ENCODE measurements at places on chromosomes 13 and 19.

DNA sequence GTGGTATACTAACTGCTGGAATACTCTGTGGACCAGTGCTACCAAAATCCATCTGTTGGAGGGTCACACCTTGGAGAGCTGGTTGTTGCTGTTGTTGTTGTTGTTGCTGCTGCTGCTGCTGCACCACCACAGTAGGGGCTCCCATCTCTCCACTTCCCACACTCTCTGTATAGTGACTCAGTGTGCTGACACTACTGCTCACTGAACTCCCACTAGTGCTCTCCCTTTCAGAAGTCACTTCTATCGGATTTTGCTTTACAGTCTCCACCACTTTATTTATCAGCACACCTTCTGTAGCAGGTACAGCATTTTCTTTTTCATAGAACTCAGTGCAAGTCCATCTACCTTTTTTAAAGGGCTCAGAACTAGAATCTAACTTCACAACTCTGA lies 1.7 kb downstream of the TSC22D1 start:
- no peak for DNase-seq

DNA sequence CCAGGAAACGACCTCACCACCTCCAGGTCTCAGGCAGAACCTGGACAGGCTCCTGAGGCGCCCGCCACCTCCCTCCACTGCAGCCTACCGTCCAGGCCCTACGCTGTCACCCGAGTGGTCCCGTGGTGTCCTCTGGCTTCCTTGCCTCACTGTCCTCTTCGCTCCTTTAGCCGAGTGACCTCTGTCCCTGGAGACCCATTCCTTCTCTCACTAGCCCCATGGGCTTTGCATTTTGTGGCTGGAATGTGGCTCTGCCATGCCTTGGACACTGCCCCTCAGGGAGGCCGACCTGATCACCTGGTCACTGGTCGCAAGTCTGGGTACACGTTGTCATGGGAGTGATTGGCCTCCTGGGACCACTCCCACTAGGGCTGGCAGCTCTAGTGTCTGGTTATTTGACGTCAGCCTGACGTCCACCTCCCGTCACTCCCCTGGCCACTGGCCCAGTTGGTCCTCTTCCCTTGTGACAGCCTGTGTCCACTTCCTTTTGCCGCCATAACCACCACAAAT lies 17.9 kb downstream of the SLC25A42 start:
- no peak for DNase-seq

GRCh38 chr13:59879281-59879680 lies 284.4 kb downstream of the DIAPH3 start:
- no peak for DNase-seq

GRCh38 chr19:24062190-24062589 lies 24.8 kb upstream of the ZNF254 start:
- DNase-seq = no peak

DNA sequence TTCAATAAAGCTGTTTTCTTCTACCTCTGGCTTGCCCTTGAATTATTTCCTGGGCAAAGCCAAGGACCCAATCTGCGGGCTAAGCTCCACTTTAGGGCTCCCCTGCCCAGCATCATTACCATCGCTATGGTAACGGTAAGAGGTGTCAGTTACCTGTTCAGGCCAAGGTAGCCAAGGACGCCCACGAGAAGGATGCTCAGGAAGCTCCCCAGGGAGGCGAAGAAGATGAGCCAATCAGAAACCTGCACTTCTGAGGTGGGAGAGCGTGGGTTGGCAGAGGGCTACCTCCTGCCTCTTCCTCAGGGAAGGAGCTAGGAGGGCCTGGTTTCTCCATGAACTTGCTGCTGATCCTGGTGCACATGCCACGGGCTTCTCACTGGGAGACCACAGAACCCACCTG lies 24.7 kb downstream of the IL12RB1 start:
- no peak for DNase-seq

- DNase-seq = no peak
These were observed 1.7 kb upstream of the SIGLEC7 start for GRCh38 chr19:51140441-51140840.

DNA sequence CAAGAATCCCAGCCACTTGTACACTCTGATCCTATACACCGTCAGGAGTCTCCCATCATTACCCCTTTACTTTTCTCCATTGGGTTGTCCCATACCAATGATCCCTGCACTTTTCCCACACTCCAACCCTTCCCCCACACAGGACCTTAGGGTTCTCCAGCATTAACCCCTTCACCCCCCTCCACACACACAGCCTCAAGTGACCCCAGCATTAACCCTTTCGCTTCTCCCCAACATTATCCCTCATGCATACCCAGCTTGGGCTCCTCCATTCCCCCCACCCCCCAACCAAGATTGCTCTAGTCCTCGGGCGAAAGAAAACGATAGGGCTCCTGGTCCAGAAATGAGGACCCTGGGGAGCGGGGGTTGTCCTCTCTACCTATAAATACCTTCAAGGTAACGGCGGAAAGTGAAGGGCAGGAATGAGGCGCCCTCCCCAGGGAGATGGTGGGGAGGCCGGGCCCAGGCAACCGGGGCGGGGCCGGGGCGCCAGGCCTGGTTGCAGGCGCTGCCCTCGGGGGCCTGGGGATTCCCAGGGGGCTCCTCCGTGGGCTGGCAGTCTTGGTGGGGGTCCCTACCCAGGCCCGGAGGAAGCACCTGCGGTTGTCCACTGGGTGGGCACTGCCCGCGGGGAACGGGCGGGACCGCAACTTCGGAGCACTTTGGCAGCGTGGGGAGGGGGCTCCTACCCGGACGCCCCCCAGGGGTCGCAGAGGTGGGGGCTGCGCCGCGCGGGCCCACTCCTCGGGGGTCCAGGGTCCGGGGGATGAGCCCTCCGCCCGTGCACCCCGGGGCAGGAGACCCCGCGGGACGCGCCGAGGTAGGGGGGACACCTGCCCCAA lies 757 bp downstream of the WIZ start:
- no peak for DNase-seq

- no peak for DNase-seq
These were observed 55.8 kb downstream of the VAV1 start for GRCh38 chr19:6828306-6828697.

DNA sequence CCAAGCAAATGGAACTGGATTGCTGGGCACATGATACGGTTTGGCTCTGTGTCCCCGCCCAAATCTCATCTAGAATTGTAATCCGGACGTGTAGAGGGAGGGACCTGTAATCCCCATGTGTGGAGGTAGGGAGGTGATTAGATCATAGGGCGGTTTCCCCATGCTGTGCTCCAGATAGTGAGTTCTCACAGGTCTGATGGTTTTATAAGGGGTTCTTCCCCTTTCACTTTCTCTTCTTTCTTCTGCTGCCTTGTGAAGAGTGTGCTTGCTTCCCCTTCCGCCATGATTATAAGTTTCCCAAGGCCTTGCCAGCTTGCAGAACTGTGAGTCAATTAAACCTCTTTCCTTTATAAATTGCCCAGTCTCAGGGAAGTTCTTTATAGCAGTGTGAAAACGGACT lies 32.6 kb upstream of the MTIF3 start:
- DNase-seq = no peak

DNA sequence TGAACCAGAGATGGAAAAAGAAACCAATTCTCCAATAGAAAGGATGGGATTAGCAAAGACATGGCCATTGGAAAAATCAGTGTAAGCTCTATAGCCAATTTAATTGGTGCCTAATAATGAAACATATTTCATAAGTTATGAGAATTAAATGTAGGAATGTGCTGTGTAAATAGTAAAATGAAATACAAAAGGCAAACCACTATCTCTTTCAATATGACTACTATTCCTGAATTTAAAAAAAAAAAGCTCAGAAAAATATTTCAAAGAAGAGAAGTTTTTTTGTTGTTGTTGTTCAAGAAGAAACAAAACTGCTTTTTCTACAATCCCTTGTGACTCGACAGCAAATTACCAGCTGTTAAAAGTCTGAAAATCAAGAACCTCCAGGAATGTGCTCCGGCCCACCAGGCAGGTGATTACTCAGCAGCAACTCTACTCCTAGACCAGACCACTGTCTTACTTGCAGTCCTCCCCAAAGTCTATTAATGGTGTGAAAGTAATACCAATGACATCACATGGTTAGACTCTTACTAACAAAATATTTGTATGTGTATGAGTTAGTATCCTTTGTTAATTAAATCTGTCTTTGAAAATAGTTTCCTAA lies 362.4 kb downstream of the KCTD12 start:
- DNase-seq = no peak

DNA sequence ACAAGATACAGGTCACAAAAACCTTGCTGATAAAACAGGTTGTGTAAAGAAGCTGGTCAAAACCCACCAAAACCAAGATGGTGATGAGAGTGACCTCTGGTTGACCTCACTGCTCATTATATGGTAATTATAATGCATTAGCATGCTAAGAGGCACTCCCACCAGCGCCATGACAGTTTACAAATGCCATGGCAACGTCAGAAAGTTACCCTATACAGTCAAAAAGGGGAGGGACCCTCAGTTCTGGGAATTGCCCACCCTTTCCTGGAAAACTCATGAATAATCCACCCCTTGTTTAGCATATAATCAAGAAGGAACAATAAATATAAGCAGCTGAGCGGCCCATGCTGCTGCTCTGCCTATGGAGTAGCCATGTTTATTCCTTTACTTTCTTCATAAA lies 434.1 kb downstream of the ZNF536 start:
- no peak for DNase-seq

DNA sequence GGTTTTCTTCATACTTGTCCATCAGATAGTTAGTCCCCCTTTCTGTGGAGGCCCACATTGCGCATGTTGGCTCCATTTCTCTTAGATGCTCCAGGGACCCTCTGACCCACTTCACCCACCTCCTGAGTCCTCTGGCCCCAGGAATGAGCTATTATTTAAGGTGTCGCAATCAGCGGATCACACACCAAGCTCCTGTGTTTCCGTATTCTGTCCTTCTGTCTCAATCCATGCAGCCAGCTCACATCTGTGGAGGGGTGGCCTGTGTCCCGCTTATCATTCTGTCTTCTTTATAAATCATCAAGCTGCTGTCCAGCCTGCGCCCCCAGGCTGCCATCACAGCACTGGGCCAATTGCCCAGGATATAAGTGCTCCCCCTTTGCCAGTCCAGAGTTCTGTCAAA lies 4.7 kb downstream of the ZNF230 start:
- no peak for DNase-seq

GRCh38 chr19:40231544-40232424 lies 5.3 kb upstream of the CCNP start:
- DNase-seq = no peak

GRCh38 chr13:33911521-33911920 lies 93.6 kb downstream of the RFC3 start:
- no peak for DNase-seq

DNA sequence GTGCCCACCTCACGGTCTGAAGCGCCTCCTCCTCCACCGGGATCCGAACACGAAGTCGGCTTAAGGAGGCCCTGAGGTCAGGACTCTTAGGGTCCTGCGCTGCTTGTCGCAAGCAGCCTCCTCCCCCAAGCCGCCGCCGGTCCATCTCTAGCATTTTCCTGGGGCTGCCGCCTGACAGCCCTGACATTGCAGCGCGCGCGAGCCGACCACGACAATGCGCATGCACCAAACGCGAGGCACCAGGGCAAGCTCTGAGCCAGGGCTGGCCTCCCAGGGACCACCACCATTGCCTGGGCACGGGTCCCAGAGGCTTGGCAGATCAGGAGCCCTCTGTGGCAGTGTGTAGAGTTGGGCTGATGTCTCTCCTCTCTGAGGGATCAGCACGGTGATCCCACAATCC lies 63.8 kb upstream of the ZNF420 start:
- no peak for DNase-seq

- DNase-seq = no peak
These were observed 11.4 kb downstream of the ARHGEF7 start for GRCh38 chr13:111126509-111126908.

GRCh38 chr13:51420681-51421490 lies 31.9 kb downstream of the INTS6 start:
- no peak for DNase-seq

- DNase-seq = no peak
These were observed 4.9 kb upstream of the SBK3 start for GRCh38 chr19:55550321-55550650.

DNA sequence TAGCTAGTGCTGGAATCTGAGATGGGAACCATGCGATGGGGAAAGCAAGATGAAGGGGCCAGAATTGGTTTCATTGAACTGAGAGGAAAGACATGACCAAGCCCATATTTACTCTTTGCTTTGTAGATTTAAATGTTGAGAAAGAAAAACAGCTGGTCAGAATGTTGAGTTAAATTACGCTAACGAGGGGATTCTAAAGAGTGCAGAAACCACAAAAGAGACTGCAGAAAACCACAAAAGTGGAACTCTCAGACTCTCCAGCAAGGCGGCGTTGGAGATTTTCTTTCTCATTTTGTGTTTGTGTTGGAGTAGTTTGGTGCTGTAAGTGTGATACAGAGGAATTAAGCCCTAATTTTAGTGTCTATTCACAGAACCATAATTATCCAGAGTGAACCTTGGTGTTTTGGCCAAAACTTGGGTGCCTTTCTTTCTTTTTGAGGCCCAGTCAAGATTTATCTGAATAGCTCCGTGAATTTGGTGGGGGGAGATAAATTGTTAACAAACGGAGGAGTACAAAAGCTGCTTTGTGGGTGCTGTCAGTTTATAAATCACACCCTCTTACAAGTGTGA lies 26.3 kb downstream of the SAE1 start:
- no peak for DNase-seq

GRCh38 chr19:18473706-18474087 lies 35.8 kb upstream of the ISYNA1 start:
- DNase-seq = no peak

- DNase-seq = no peak
These were observed 7.7 kb downstream of the SMAD9 start for GRCh38 chr13:36912369-36912768.

DNA sequence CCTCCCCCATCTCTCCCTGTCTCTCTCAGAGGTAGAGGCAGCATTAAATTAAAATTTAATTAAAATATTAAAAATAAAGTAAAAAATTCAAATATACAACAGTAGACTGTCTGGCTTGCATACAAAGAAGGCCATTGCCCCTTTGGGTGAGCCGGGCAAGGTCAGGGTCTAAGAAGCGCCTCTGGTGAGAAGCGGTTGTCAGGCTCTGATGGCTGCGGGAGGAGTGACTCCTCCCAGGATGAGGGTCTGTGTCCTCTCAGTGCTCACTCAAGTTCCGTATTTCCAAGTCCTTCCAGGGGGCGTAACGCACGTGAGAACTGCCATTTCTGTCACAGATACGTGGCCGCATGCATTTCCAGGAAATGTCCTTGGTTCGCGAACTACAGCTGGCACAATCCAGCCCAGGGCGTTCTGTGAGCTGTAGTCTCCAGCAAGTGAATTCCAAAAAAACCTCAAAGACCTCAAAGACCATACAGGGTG lies 737 bp upstream of the ZNF181 start:
- no peak for DNase-seq

DNA sequence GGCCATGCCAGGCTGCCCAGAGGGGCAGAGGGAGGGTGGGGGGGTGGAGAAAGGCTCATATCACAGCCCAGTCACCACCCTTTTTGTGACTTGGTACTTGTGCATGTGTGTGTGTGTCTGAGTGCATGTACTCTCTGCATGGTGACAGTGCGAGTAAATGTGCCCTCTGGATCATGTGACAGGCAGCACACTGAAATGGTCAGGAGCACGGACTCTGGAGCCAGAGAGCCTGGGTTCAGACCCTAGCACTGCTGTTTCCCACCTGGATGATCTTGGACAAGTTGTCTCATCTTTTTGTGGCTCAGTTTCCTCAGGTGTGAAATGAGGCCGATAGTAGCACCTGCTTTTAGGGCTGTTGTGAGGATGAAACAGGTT lies 2.0 kb downstream of the CIC start:
- DNase-seq = no peak

Data from stimulated activated CD8-positive, alpha-beta memory T cell treated with anti-CD3 and anti-CD28 coated beads, Interleukin-4, amount 100 ng/mL, for 4 hours (primary cell).